RKO (cell line): ENCODE measurements at places on chromosomes 13 and 19.

DNA sequence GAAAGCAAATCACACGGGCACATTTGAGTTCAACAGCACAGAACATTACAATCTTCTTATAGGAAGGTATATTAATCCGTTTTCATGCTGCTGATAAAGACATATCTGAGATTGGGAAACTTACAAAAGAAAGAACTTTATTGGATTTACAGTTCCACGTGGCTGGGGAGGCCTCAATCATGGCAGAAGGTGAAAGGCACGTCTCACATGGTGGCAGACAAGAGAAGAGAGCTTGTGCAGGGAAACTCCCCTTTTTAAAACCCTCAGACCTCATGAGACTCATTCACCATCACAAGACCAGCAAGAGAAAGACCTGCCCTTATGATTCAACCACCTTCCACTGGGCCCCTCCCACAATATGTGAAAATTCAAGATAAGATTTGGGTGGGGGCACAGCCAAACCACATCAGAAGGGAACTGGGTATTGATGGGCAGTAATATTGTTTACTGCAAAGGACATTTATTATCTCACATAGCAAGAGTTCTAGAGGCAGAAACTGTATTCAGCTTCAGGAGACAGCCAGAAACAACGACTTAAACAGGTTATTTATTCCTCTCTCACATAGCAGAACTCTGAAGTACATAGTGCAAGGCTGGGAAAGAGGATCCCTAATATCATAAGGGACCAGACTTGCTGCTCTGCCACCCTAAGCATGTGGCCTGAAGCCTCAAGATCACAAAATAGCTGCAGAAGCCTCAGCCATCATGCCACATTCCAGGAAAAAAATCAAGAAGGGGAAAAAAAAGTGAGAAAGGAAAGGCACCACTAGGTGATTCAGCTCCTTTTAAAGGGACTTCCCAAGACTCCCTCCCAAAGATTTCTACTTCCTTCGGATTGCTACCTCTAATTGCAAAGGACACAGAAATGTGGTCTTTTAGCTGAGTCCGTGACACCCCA is 23.1 kb downstream of the FXYD5 start:
- DNase-seq, result no peak

GRCh38 chr19:6527893-6528543 is 2.8 kb upstream of the TNFSF9 start:
- no peak for DNase-seq

- no peak for DNase-seq
Measured at GRCh38 chr19:13023656-13024055, 28.4 kb downstream of the NFIX start.

DNA sequence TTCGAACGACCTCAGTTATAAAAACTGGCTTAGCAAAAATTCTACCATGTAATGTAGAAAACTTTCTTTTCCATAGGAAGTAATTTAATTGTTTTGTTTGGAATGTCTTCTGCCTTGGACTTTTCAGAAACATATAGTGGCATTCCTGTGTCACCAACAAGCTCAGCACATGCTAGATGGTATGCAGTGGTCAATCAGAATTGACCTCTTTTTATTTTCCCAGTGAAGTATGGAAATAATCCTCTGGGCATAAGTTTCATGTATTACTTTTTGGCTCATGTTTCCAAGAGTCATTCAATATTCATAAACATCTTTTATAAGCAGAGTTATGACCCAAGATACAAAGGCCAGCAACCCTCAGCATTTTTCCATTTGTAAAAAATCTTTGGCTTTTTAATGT is 33.6 kb downstream of the NALCN start:
- DNase-seq, result no peak

DNA sequence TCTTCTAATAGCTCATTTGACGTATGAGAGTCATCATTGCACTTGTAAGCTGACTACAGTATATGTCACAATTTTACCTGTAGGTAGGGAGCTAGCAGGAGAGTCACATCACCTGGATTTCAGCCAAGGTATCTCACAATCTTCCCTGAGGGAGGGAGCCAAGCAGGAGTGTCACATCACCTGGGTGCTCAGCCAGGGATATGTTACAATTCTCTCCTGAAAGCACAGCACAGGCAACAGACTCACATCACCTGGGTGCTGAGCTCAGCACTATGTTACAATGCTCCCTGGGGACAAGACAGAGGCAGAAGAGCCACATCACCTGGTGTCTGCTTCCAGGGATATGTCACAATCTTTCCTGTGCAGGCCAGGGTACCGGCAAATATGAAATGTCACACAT is 51.5 kb upstream of the ZNF730 start:
- no peak for DNase-seq

- DNase-seq, result peak; percentile 67
Measured at GRCh38 chr19:41219924-41220567, 1.0 kb downstream of the AXL start.

DNA sequence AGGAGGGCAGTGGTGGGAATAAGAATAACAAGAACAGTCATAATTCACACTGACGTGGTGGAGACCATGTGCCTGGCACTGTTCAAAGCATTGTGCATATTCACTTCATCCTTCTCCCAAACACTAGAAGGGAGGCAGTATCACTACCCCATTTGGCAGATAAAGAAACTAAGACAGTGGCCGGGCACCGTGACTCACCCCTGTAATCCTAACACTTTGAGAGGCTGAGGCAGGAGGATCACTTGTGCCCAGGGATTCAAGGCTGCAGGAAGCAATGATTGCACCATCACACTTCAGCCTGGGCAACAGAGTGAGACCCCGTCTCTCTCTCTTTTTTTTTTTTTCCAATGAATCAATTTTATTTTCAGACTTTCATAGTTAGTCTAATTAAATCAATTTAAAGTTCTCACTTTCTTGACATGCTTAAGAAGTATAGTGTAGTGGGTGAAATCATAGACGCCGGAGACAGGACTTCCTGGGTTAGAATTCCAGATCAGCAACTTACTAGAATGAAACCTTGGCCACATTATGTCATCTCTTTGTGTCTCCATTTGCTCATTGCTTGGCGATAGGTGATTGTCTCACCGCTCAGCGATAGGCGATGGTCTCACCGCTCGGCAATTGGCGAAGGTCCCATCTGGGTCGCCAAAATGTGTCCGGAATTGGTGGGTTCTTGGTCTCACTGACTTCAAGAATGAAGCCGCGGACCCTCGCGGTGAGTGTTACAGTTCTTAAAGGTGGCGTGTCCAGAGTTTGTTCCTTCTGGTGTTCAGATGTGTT is 5.3 kb upstream of the ATG4D start:
- DNase-seq, result no peak

- no peak for DNase-seq
Measured at GRCh38 chr19:56885173-56885985, 44.9 kb upstream of the PEG3 start.

- DNase-seq, result no peak
Measured at GRCh38 chr13:21663197-21663596, 7.7 kb upstream of the FGF9 start.
